ENCODE measurements at places on chromosomes 13 and 19.

- DNase-seq: peak; percentile 61
These were observed 1.4 kb downstream of the CIC start for GRCh38 chr19:42270346-42271044.

DNA sequence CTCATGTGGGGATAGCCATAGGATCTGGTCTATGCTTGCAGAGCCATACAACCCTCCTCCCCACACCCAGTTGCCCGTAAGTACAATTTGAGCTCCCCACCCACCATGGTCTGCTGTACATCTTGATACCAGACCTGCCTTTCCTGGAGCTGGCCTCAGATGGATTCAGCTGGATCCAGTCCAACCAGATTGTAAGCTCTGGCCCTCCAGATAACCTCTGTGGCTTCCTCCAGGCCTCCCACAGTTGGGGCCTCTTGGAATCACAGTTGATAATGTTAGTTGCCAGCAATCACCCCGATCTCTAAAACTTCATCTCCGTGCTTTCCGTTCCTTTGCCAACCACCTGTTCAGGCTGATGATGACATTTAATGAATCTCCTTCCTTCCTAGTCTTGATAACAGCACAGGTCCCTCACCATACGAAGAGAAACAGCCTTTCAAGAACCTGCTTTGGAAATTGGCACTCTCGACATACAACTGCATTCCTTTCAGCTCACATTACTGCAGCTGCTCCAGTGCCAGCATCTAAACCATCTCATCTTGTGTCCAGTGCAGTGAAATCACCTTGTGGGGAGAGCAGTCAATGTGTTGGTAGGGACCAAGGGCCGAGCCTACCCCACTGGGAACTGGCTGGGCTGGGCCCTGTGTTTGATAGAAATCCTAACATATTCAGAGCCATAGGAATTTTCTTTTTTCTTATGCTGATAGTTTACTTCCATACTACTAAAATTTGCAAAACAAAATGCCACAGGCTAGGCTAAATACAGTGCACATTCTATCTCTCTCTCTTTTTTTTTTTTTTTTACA is 15.1 kb upstream of the FOXO1 start:
- DNase-seq: no peak

DNA sequence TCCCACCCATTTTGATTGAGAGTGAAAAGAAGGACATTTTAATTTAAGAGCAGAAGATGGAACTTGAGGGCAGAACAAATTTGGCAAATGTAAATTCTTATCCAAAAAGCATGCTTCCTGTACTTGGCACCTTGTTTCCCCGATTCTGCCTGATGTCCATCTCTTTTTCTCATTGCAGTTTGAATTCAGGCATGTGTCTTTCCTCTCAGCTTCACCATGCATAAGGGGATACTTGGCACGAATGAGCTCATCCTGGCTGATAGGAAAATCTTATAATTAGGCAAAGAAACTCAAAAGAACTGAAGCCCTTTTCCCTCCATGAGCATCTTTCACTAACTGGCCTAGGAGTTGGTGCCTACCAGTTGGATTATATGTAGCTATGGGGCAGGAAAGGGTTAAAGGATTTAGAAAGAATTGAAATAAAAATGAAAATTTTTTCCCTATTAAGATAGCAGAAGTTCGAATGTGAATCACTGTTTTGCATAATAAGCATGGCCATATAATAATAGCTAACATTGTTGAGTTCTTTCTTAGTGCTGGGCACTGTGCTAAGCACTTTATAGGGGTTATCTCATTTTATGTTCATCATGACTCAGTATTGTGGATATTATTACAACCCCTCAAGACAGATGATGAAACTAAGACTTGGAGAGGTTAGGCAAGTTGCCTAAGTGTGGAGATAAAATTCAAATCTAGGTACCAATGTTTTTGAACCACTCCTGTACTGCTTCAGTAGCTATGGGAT is 386.6 kb downstream of the KCNRG start:
- no peak for DNase-seq

- no peak for DNase-seq
These were observed 1425.7 kb upstream of the SLC10A2 start for GRCh38 chr13:104491916-104492315.

DNA sequence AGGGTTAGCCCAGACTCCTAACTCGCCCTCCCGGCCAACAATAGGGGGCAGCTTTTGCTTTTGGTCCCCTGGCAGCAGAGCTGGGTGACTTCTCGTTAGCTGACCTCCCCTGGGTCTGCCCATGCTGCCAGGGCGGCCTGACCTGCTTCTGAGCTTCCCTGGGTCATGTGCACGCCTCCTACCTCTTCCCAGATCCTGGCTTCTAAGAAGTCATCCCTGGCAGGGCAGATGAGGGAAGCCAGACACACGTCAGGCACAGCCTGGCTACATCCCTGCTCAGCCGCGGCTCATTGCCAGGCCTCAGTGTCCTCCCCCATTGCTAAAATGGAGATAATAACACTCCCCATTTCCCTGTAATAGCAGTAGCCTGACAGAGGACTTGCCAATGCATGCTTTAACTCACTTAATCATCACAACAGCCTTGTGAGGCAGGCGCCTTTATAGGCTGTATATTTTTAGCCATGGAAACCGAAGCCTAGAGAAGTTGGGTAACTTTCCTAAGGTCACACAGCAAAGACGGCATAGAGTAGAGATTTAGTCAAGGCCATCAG is 2.1 kb downstream of the KCNK6 start:
- no peak for DNase-seq

DNA sequence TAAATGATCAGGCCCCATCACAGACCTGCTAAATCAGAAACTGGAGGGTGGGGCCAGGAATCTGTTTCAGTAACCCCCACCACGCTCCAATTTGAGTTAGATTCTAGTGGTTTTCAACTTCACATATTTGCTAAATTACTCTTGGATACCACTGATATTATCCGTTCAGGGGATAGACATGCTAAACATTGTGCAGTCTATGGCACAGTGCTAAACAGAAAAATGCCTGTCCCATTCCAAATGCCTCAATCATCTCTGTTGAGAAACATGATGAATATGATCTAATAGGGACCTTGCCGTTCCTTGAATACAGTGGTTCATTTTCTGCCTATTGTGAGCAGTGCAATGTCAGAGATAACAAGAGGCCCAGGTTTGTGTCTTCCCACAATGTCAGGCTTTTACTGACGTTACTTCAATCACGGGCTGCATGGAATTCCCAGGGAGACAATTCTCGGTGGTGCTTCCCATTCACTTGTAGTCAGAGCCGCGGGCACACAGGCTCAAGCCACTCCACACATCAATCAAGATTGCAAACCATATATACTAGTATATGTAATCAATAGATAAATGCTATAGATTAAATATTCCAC is 52.7 kb downstream of the MYO16 start:
- DNase-seq: no peak

- no peak for DNase-seq
These were observed 111.3 kb downstream of the KATNAL1 start for GRCh38 chr13:30196025-30196424.

DNA sequence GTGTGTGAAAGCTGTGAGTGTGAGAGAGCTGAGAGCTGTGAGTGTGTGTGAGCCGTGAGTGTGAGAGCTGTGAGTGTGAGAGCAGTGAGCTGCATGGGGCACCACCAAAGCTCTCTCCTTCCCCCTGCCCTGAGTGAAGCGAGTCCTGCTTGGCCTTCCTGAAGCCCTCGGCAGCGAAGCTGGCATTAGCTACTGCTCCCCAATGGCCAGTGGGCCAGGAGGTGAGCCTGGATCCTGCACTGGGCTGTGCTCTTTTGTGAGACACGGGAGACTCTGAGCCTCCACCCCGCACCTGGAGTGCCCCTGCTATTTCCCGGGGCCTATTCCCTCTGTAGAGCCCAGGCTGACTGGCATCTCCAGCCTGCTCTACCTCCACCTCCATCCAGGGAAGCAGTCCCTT is 51.5 kb downstream of the HSPH1 start:
- no peak for DNase-seq

- no peak for DNase-seq
These were observed 224.7 kb downstream of the ZIC5 start for GRCh38 chr13:99746637-99747402.

- no peak for DNase-seq
These were observed 88.7 kb upstream of the TNFSF11 start for GRCh38 chr13:42485272-42485671.

- DNase-seq: no peak
These were observed 549.4 kb upstream of the SLITRK1 start for GRCh38 chr13:84431646-84432045.

DNA sequence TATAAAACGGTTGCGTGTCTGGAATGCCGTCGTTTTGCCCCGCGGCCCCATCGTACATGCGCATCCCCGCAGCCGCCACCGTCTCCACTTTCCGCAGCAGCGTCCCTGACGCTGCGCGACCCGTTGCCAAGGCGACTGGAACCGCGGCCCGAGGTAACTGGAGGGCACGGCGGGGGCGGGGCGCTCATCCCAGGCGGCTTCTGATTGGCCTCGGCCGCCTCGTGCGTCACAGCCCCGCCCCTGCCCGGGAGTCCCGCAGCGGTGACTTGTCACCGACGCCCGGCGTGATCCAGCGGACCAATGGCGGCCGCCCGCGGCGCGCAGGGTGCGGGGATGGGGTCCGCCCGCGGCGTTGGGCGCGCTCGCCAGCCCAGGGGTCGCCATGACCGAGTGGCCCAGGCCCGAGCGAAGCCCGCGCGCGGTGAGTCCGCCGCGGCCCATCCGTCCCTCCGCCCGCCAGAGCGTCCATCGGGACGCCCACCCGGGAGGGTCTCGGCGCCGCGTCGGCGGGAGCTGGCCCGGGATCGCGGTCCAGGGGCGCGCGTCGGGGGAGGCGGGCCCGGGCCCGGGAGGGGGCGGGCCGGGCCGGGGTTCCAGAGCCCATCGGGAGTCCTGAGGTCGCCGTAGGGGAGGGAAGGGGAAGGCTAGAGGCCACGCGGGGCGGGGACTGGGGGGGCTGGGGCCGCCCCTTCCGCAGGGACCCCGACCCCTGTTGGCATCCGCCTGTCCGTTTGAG is at the start of gene ZSCAN1:
Gene ZSCAN1, plus strand, starts transcription at position 285 of the 736 bp plus-strand sequence. CDS start 3,812 bp downstream, outside the sequence.
- peak; percentile 10 for DNase-seq

GRCh38 chr13:106573284-106573846 is 5.4 kb upstream of the ARGLU1 start:
- DNase-seq: no peak

DNA sequence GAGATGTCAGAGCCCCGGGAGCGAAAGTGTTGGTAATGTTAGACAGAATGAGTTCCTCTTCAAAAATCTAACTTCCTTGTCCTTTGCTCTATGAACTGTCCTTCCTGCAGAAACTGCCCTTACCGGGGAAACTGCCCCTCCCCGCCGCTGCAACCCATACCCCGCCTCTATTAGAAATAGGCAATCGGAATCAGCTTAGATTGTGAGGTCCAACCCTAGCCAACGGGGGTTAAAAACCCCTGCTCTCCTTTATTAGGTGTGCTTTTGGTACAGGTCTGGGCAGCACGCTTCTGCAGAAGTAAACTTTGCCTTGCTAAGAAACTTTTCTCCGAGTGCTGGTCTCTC is 11.5 kb upstream of the CAPNS1 start:
- DNase-seq: no peak

DNA sequence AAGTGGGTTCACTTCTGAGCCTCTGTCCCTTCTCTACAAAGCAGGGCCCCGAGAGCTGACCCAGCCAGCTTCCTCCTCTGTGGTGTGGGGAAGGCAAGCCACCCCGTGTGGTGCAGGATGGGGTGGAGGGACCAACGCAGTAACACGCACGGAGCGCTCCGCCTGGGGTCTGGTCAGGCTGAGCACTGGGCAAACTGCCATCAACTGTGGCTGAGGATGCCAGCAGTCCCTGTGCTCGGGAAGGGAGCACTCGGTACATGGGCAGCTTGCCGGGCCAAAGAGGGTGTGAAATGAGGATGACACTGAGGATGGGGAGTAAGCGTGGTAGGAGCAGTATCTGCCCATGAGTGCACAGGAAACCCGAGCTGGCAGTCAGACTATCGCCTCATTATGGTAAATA is 7.6 kb upstream of the GMIP start:
- no peak for DNase-seq

DNA sequence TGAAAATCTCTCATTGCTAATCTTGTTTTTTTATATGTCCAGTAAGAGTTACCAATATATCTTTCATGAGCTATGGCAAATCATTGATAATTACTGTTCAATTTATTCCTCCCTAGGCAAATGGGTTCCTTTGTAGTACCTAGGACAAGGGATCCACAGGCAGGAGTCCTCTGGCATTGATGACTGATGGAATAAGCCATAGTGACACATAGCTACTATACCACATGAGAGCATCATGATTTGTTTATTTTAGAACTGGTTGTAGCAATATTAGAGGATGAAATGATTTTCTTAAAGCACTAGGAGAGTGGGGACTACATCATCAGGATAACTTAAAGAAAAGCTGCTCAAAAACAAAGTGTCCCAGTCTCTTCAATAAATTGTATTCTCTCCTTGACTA is 21.7 kb upstream of the MAB21L1 start:
- DNase-seq: no peak
